ENCODE measurements at places on chromosomes 16 and 17.

GRCh38 chr17:45313421-45313771 lies 3.4 kb downstream of the MAP3K14 start:
- no peak for DNase-seq

GRCh38 chr16:2003827-2004641 lies 5.6 kb downstream of the ZNF598 start:
- peak; percentile 88 for DNase-seq

GRCh38 chr17:36107660-36108059 lies 4.0 kb downstream of the CCL4 start:
- no peak for DNase-seq

- no peak for DNase-seq
Measured at GRCh38 chr16:23692190-23692837, 13.6 kb downstream of the PLK1 start.

GRCh38 chr16:74951206-74951605 lies 33.7 kb downstream of the WDR59 start:
- DNase-seq: no peak

DNA sequence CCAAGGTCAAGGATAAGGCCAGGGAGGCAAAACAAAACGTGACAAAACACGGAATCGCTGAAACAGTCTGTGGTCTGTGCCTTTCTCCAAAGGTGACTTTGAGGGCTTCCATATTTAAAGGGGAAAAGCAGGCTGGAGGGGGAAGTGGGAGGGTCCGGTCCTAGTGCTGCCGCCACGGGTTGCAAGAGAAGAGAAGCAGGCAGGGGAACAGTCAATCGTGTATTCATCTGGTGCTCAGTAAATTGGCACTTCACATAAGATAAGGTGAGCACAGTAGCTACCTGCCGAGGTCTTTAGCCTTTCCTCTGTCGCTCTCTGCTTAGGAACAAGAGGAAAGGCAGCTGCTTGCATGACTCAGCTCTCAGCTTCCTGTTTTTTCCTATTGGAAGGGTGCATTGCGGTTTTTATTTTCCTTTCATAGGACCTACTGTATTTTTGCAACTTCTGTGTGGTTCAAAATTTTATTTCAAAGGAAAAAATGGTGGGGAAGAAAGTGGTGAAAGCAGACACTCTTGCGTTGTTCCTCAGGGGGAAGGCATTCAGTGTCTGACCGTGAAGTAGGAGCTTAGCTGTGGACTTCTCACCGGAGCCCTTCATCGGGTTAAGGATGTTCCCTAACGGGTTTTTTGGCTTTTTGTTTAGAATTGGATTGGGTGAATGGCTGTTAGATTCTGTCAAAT lies 7.1 kb upstream of the LGALS3BP start:
- DNase-seq: peak; percentile 80

- DNase-seq: peak; percentile 31
Measured at GRCh38 chr16:79601092-79601930, 774 bp upstream of the MAF start.

DNA sequence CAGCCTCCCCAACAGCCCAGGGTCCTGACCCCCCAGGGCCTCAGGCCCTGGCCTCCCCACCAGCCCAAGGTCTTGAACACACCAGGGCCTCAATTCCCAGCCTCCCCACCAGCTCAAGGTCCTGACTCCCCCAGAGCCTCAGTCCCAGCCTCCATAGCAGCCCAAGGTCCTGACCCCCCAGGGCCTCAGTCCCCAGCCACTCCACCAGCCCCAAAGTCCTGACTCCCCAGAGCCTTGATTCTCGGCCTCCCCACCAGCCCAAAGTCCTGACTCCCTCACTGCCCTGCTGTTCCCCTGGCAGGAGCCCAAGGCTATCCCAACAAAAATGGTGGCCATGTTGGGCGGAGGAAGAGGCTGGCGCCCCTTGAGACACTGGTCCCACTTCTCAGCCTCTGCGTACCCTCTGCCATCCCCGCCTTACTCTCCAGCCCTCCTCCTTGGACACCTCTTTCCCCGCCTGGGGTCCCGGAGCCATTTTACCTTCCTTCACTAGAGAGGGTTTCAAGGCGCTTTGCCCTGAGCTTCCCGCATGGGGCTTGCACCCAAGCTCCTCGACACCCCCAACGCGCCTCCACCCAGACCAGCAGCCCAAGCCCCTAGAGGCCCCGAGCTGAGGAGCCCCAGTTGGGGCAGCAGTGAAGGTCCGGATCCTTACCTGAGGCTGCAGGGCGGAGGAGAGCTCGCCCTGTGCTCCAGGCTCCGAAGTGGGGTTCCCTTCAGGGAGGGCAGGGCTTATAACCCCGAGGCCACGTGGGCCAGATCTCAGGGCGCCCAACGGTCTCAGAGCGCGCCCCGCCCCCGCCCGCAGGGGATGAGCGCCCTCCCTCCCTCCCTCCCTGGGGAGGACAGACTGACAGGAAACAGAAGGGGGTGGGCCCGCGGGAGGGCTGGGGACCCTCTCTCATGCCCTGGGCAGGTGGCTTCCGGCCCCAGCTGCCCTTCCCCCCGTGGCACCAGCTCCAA lies 3.5 kb upstream of the TSPOAP1 start:
- DNase-seq: no peak
